Upper lobe of right lung (tissue), 1 donor: ENCODE measurements at places on chromosomes 16 and 17. TPM values are rescaled to one million over a fixed set of nuclear protein-coding genes. Genes with fewer than 3 reads are reported as not detected.

Gene NUFIP2
- total RNA-seq, result 51.5 TPM

Gene POLR2C
- 85.1 TPM for total RNA-seq

Gene DNASE1L2
- total RNA-seq, result 0.78 TPM

Gene VTN
- 1.3 TPM for total RNA-seq

Gene NUDT7
- 7.2 TPM for total RNA-seq

Gene ZNRF1
- total RNA-seq, result 21.3 TPM

Gene ZNF207
- total RNA-seq, result 133 TPM

Gene DLX4
- 2.1 TPM for total RNA-seq

Gene ST6GALNAC2
- 24.5 TPM for total RNA-seq

Gene OMG
- total RNA-seq, result 10.3 TPM
